ENCODE measurements at places on chromosomes 12 and 14. TPM values are rescaled to one million over a fixed set of nuclear protein-coding genes. Genes with fewer than 3 reads are reported as not detected.

The CCDC177 gene
- total RNA-seq = not detected

DNA sequence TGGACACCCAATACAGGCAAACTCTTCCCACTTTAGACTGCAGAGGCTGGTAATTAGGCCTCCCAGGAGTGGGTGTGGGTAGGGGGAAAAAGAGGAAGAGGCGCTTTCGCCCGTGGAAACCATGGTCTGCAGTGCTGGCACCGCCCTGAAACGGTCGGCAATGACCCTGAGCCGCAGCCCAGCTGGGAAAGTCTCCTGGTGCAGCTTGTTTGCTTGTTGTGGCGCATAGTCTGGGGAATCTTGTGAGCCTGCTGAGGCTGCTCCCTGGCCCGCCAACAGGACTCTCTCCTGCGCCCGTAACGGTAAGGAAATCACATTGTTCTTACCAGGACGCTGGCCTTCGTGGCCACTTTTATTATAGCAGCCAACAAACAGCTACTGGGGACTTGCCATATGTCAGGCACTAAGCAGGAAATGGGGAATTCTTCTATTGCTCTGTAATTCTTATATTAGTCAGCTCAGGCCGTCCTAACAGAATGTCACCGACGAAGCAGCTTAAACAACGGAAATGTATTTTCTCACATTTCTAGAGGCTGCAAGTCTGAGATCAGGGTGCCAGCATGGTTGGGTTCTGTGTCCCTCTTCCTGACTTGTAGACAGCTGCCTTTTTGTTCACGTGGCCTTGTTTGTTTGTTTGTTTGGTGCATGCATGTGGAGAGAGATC is 52.5 kb upstream of the RIN3 start:
- no peak for DNase-seq

GRCh38 chr14:68728342-68729106 is 64.3 kb downstream of the ZFP36L1 start:
- DNase-seq = no peak

- peak; percentile 79 for DNase-seq
Observed at GRCh38 chr12:54126696-54127537, 61.9 kb downstream of the SMUG1 start.

DNA sequence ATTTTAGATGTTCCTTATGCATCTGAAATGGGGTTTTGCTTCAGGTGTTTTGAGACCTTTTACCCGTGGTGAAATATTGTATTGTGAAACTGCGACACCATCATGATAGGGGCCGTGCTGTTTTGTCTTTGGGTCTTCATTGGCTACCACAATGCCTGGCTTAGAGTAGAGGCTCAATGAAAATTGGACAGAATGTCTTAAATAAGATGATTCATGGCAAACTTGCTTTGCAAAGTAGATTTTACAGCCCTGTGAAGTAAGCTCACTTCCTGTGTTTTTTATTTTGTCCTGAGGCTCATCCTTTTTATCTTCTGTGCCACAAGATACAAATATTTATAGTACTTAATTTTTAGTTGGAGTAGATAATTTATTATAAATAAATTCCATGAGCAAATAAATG is 111.3 kb upstream of the FRMD6 start:
- no peak for DNase-seq

All from lower leg skin (tissue), 4 donors.